H7 (cell line): ENCODE measurements at places on chromosomes 2 and 18. TPM values are rescaled to one million over a fixed set of nuclear protein-coding genes. Genes with fewer than 3 reads are reported as not detected.
A peak's percentile ranks its signal among the peaks of the same experiment; 100 is the strongest.

GRCh38 chr2:25972049-25972823 lies 10.1 kb downstream of the KIF3C start:
- no peak for DNase-seq

DNA sequence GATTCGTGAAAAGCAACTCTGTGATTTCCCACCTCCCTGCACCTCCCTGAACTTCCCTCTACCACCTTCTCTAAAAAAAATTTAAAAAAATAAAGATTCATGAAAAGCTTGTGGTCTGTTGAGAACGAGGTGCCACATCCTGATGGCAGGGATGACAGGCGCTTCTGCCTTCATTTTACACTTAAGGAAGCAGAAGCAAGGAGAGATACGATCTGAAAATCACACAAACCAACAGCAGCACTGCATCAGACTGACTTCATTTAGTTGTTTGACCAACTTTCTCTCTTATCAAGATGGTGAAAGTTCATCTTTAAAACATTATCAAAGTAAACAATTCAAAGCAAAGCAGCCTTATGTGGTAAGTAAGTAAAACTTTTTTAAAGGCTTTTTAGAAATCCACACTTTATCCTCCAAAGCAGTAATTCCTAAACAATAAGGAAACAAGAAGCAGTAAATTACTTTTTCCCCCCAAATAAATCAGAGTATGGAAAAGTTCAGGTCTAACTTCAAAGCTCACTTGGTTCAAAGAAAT lies 15.5 kb downstream of the WDFY1 start:
- no peak for DNase-seq

GRCh38 chr18:3528231-3528630 lies 78.3 kb downstream of the TGIF1 start:
- no peak for DNase-seq

GRCh38 chr2:96830044-96830562 lies 13.7 kb downstream of the ANKRD23 start:
- DNase-seq: no peak

GRCh38 chr2:127105656-127106456 lies 1.1 kb downstream of the BIN1 start:
- peak; percentile 87 for DNase-seq

DNA sequence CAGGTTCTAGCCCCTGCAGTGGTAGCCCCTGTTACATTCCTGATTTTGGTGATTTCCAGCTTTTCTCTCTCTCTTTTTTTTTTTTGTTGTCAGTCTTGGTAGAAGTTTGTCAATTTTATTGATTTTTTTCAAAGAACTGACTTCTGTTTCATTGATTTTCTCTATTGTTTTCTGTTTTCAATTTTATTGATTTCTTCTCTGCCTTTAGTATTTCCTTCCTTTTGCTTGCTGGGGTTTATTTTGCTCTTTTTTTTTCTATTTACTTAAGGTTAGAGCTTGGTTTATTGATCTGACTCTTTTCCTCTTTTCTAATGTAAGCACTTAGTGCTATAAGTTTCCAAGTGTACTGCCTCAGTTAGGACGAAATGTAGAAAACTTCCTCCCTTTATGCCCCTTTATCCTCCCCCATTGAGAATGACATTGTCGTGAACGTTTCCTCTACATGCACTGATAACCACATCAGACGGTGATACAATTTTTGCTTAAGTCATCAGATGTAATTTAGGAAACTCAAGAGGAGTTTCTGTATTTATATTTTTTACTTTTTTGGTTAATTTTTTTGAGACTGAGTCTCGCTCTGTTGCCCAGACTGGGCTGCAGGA lies 81.1 kb upstream of the HS6ST1 start:
- no peak for DNase-seq

DNA sequence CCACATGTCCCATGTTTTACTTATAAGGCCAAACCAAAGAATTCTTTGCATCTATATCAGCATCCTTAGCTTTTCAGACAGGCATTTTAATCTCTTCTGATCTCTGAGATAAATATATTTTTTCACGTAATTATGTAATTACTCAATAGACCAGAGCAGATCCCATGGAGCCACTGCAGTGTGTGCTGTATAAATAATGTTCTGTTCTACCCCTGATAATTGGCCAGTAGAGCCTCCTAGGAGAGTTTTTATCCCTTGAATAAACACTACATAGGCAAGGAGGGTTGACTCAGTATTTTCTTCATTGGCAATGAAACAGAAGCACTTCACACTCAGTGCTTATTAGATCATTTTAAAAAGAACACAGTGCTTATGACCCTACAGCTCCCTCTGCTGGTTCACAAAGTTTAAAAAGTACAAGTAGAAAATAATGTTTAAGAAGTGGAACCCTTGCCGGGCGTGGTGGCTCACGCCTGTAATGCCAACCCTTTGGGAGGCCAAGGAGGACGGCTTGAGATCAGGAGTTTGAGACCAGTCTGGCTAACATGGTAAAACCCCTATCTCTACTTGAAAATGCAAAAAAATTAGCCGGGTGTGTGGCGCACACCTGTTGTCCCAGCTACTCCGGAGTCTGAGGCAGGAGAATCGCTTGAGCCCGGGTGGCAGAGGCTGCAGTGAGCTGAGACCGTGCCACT lies 91.9 kb downstream of the PPP1R1C start:
- DNase-seq: peak; percentile 10

DNA sequence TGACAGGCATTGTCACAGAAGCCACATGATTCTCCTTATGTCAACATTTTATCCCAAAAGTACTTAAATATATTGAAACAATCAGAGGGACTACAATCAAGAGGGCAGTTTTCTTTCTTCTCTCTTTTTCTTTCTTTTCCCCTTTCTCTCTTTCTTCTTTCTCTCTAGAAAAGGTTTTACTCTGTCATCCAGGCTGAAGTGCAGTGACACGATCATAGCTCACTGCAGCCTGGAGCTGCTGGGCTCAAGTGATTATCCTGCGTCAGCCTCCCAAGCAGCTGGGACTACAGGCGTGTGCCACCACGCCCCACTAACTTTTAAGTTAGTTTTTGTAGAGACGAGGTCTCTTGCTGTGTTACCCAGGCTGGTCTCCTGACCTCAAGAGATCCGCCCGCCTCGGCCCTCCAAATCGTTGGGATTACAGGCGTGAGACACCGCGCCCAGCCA lies 1.0 kb upstream of the PRKD3 start:
- no peak for DNase-seq

DNA sequence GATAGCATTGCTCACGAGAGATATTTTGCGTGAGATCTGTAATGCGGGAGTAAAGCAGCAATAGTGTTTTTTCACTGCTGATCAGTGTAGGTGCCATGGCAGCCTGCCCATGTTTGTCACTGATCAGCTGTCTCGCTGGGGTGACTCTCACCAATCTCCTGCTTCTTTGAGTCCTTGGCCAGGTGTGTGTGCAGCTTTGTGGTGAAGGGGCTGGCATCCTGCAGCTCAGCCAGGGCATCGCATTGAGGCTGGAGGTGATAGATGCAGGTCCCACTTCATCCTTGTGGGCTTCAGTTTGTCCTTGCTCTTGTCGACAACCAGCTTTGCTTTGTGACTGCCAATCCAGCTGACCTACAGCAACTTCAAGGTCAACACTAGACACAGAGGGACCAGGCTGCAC lies 258.3 kb upstream of the CXCR4 start:
- no peak for DNase-seq

The RSAD2 gene
- not detected in 2 replicates for total RNA-seq

The KCTD18 gene
- 4.6 and 10.5 TPM in 2 replicates for total RNA-seq

The SIGLEC15 gene
- not detected in 2 replicates for total RNA-seq

The ME2 gene
- 86.0 and 113 TPM in 2 replicates for total RNA-seq

The PLGLB1 gene
- 0.33 TPM in 1 of 2 replicates, not detected in the other for total RNA-seq
